ENCODE measurements at places on chromosomes 5 and 9.

- DNase-seq = no peak
These were observed 223 bp downstream of the NR3C1 start for GRCh38 chr5:143403334-143403592.

GRCh38 chr5:132907161-132907560 is 33.7 kb downstream of the LEAP2 start:
- DNase-seq = no peak

GRCh38 chr9:128742401-128742800 is 18.5 kb upstream of the ZDHHC12 start:
- DNase-seq = no peak

DNA sequence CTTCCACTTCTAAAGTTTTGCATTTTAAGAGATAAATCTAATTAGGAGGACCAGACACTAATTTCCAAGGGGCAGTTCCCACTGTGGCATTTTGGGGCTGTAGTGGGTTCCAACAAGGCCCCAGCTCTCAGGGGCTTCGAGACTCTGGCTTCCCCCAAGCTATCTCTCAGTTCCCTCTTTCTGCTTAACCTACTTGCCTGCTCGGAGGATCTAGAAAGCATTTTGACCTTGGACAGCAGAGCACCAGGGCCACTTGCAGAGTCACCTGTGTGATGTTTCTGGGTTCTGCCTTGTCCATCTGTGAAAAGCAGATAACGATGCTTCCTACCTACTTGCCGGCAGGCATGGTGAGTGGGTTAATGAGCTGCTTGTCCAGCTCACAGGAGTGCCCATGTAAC is 175.4 kb downstream of the MED10 start:
- DNase-seq = no peak

DNA sequence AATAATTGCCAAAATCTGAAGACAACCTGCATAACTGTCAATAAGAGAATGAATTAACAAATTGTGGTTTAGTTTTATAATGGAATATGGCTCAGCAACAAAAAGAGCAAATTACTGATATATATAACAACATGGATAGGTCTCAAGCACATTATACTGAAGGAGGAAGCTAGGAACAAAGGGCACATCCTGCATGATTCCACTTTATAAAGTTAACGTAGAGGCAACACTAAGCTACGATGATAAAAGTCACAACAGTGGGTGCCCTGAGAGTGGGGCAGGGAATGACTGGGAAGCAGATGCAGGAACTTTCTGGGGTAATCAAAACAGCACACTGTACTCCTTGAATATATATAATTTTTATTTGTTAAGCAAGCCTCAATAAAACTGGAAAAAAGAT is 165.2 kb downstream of the RMI1 start:
- DNase-seq = no peak

GRCh38 chr9:89154651-89155336 is 23.8 kb downstream of the SHC3 start:
- DNase-seq = no peak

GRCh38 chr5:61790007-61790406 is 457.9 kb downstream of the ZSWIM6 start:
- DNase-seq = no peak

- DNase-seq = no peak
These were observed 271.3 kb upstream of the DMAC1 start for GRCh38 chr9:8070779-8071444.

DNA sequence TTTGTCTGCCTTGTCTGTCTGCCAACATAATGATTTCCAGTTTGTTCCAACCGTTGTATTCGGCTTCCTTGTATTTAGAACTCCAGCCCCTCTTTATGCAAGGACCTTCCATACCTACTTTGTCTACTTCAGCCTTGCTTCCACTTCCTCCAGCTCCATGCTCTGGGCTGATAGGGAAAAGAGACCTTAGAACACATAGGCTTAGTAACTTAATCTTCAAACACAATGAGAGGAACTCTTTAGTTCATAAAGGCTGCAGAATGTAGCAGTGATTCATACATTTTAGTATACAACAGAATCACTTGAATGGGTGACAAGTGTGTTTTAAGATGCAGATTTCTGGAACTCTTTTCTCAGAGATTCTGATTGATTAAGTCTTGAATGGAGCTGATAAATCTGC is 102.8 kb upstream of the IFNE start:
- DNase-seq = no peak

Data from stimulated activated CD8-positive, alpha-beta memory T cell treated with anti-CD3 and anti-CD28 coated beads, Interleukin-2, amount 100 ng/mL, for 48 hours (primary cell).